CD4-positive, alpha-beta memory T cell (primary cell): ENCODE measurements at places on chromosomes 16 and 17. TPM values are rescaled to one million over a fixed set of nuclear protein-coding genes. Genes with fewer than 3 reads are reported as not detected.

SULT1A2 gene
- 0.25 TPM for total RNA-seq

DNA sequence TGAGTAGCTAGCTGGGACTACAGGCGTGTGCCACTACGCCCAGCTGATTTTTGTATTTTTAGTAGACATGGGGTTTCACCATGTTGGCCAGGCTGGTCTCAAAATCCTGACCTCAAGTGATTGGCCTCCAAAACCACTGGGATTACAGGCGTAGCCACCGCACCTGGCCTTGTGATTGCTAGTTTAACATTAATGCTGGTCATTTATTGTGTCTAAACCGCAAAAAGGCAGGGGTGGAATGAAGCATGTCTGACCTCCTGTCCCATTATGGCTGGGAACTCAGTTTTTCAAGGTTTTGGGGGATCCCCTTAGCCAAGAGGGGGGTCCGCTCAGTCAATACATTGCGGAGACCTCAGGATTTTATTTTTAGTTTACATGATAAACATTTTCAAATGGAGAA lies 10.7 kb upstream of the CNGB1 start:
- no peaks in the 10 kb centered on the region for H3K36me3 ChIP-seq
- peaks cover 15% of the 10 kb centered on the region for H3K4me1 ChIP-seq
- no peak for DNase-seq
- H3K4me3 ChIP-seq = no peak overlapping the region
- H3K27me3 ChIP-seq = no peaks in the 10 kb centered on the region

DNA sequence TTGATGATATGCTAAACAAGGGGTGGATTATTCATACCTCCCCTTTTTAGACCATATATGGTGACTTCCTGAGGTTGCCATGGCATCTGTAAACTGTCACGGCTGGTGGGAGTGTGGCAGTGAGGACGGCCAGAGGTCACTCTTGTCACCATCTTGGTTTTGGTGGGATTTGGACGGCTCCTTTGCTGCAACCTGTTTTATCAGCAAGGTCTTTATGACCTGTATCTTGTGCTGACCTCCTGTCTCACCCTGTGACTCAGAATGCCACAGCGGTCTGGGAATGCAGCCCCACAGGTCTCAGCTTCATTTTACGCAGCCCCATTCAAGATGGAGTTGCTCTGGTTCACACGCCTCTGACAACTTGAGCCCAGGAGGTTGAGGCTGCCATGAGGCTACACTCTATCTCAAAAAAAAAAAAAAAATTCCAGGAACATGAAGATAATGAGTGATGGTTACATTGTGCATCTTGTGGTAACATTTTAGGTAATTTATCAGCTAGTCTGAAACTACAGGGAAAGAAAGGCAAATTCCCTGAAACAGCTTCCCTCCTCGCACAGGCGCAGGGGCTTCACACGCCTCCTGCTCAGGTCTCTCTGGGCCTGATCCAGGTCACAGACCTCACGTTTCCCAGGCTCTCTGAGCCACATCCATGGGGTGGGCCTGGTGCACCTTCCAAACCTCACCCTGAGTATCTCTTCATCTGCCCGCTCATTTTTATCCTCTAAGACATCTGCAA lies 15.3 kb upstream of the UBE2I start:
- no peaks in the 10 kb centered on the region for H3K36me3 ChIP-seq
- H3K27me3 ChIP-seq = peaks cover 14% of the 10 kb centered on the region
- H3K4me1 ChIP-seq = no peaks in the 10 kb centered on the region
- no peak for DNase-seq

DNA sequence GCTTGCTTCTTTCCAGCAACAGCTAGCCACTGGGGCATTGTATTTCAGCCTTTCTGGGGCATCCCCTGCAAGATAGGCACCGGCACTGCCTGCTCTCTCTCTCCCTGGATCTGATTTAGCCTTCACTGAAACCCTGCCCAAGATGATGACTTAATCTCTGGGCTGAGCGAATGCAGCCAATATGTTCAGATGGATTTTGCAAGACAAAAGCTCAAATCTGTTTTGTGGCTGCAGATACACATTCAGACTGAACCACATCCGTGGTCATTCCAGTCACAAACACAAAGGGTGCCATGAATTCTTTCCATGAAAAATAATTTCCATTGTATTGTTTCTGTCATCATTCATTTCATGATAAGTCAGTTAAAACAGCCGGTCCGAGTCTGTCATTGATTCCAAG lies 24.2 kb downstream of the SOST start:
- no peaks in the 10 kb centered on the region for H3K36me3 ChIP-seq
- no peak for DNase-seq
- H3K27me3 ChIP-seq = no peaks in the 10 kb centered on the region
- H3K4me1 ChIP-seq = no peaks in the 10 kb centered on the region
- no peak overlapping the region for H3K4me3 ChIP-seq

SLFN13 gene
- total RNA-seq = 27.3 TPM

STH gene
- total RNA-seq = not detected

DNA sequence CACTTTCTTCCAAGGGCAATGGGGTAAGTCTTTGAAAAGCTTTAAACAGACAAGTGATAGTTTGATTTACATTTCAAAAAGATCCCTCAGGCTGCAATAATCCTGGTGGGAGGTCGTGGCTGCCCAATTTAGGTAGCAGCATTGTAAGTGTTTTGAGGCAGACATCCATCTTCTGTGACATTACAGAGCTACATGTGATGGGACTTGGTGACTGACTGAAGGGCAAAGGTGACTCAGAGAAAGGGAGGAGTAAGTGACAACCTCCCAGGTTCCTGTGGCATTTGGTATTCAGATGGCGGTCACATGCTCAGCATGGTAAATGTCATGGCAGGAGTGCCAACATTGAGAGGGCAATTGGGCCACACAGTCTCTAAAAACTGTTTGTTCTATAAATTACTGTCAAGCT lies 26.5 kb downstream of the STAT3 start:
- H3K4me3 ChIP-seq = no peak overlapping the region
- H3K27me3 ChIP-seq = no peaks in the 10 kb centered on the region
- H3K36me3 ChIP-seq = no peaks in the 10 kb centered on the region
- H3K27ac ChIP-seq = peak overlapping the region; percentile 15
- DNase-seq = no peak

- DNase-seq = no peak
- no peaks in the 10 kb centered on the region for H3K27me3 ChIP-seq
- peak overlapping the region; percentile 68 for H3K27ac ChIP-seq
- no peak overlapping the region for H3K4me3 ChIP-seq
- H3K36me3 ChIP-seq = no peaks in the 10 kb centered on the region
- H3K4me1 ChIP-seq = peaks cover 54% of the 10 kb centered on the region
Observed at GRCh38 chr16:30372038-30372712, 1.9 kb upstream of the TBC1D10B start.

GRCh38 chr17:40470932-40471828 lies 27.9 kb downstream of the IGFBP4 start:
- no peaks in the 10 kb centered on the region for H3K27me3 ChIP-seq
- no peak overlapping the region for H3K27ac ChIP-seq
- no peak overlapping the region for H3K4me3 ChIP-seq
- no peak for DNase-seq

DNA sequence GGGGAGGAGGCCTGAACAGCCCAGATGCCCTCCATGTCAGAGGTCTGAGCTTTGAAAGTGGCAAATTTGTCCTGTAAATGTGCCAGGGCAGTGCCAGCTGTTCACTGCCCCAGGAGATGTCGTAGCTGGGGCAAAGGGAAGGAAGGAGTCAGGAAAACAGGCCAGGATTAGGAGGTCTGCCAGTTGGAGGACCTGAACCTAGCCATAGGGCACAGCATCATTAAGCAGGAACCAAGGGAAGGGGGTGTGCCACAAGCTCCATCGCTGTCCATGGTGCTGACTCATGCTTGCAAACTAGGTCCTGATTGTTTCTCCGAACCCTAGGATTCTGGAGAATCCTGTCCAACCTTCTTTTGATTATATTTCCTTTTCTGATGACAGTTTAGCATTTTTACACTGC lies 124.2 kb downstream of the TMEM132E start:
- no peak overlapping the region for H3K4me3 ChIP-seq
- no peak overlapping the region for H3K27ac ChIP-seq
- peak; percentile 5 for DNase-seq
- H3K4me1 ChIP-seq = no peaks in the 10 kb centered on the region
- H3K36me3 ChIP-seq = no peaks in the 10 kb centered on the region
- H3K27me3 ChIP-seq = no peaks in the 10 kb centered on the region

- no peaks in the 10 kb centered on the region for H3K27me3 ChIP-seq
- H3K4me1 ChIP-seq = peaks cover 24% of the 10 kb centered on the region
Observed at GRCh38 chr17:28115046-28115445, 72.6 kb downstream of the NLK start.

NOL3 gene
- 12.5 TPM for total RNA-seq

- H3K27me3 ChIP-seq = peaks cover 27% of the 10 kb centered on the region
- peak within 1 kb of the TSS; percentile 17 for H3K4me3 ChIP-seq
- peaks cover 59% of the 10 kb centered on the region for H3K4me1 ChIP-seq
- no peak within 1 kb of the TSS for H3K27ac ChIP-seq
Observed at GRCh38 chr16:2963723-2964474, at the start of gene KREMEN2. KREMEN2 (plus strand) TSS chr16:2964275; CDS start chr16:2964521, 246 bp downstream.

- no peak overlapping the region for H3K27ac ChIP-seq
- H3K36me3 ChIP-seq = no peaks in the 10 kb centered on the region
Observed at GRCh38 chr16:67104061-67104460, 5.7 kb upstream of the PHAF1 start.

PLA2G10 gene
- not detected for total RNA-seq

EVI2B gene
- total RNA-seq = 176 TPM

GRCh38 chr17:34166352-34166751 lies 88.7 kb upstream of the CCL2 start:
- no peaks in the 10 kb centered on the region for H3K36me3 ChIP-seq
- H3K27me3 ChIP-seq = no peaks in the 10 kb centered on the region

DNA sequence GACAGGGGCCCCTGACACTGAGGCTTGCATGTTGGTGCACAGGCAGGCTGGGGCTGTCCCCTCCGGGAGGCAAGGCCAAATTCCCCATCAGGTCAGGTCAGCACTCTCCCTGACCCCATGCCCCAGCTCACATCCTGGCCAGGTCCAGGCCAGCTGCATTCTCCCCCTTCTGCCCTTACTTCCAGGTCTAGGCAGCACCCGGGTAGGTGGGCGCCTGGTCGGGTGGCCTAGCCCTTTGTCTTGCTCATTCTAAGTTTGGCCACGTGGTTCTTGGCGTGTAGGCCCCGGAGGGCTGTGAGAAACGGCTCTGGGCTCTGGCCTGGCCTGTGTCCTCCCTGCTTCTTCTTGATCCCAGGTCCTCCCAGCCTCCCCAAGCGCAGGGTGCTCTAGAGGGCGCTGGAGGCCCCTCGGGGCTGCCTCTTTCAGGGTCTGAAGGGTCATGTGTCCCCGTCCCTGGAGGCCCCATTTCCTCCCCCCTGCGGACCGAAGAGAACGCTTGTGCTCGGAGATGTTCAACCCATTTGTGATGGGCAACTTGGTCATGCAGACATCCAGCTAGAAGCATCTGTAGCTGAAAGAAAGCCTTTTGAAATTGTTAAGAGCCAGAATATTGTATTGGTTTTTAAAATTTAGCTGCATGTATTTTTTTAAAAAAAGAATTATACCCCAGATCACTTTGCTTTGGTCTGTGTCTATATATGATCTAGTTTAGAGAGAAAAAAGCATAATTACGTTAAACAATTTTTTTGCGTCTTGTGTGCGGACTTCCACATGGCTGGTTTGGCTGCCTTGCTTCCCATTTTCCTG lies 6.7 kb downstream of the BAHCC1 start:
- H3K4me3 ChIP-seq = no peak overlapping the region
- peaks cover 47% of the 10 kb centered on the region for H3K27me3 ChIP-seq
- no peak for DNase-seq
- H3K27ac ChIP-seq = no peak overlapping the region
- no peaks in the 10 kb centered on the region for H3K36me3 ChIP-seq
- H3K4me1 ChIP-seq = peaks cover 28% of the 10 kb centered on the region

FOXJ1 gene
- total RNA-seq = 0.20 TPM

- H3K4me3 ChIP-seq = no peak overlapping the region
- DNase-seq = no peak
- H3K27me3 ChIP-seq = no peaks in the 10 kb centered on the region
- H3K36me3 ChIP-seq = no peaks in the 10 kb centered on the region
Observed at GRCh38 chr17:41647038-41647813, 22.9 kb upstream of the KRT17 start.

DNA sequence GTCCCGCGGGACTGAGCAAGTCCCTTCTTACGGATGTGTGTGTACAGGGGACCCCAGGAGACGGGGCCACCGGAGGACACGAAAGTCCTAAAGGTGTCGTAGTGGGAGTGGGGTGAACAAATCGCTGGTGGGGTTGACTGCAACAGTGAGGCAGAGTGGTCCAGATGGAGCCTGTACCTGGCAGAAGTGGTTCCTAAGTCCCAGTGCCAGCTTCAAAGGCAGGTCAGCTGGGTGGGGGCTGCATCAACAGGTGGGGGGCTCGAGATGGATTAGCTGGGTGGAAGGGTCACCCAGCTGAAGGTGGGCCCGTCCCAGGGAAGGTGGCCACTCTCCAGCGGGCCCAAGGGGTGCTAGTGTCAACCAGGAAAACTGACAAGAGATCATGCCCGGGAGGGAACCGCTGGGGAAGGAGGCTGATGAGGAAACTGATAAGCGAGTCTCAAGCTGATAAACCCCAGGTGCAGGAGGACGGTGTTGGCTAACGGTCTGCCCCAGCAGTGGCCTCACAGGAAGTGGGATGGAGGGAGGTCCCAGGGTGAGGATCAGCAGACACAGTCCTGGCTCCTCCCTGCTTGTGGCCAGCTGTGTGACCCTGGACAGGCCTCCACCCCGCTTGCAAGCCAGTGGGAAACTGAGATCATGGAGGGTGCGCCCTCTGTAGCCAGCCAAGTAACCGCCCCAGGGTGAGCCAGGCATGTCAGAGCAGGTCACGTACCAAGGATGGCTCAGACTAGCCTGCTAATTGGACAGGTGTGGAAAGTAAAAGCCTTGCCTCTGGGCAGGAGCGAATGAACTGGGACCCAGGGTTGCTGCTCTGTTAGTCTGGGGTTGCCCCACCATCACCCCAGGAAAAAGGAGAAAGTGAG lies 1.0 kb downstream of the ORAI3 start:
- peak overlapping the region; percentile 55 for H3K4me3 ChIP-seq
- H3K27me3 ChIP-seq = no peaks in the 10 kb centered on the region
- no peak for DNase-seq
- H3K27ac ChIP-seq = peak overlapping the region; percentile 71
- no peaks in the 10 kb centered on the region for H3K36me3 ChIP-seq
- peaks cover 22% of the 10 kb centered on the region for H3K4me1 ChIP-seq

DNA sequence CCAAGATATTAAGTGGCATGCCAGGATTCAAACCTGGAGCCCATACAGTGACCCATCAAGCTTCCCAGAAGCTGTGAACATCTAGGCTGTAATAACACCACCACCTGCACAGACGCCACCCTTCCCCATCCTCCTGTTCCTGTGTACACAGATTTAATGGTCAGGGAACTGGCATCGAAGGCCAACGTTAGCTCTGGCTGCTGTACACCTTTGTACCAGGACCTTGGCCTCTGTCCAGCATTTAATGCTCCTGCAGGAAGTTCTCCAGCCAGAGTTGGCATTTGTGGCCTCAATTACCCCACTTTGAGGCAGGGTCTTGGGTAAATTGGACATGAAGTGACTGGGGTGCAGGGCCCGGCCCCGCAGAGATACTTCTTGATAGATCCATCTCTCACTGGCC lies 49.3 kb downstream of the SCNN1B start:
- DNase-seq = no peak
- no peaks in the 10 kb centered on the region for H3K27me3 ChIP-seq
- no peak overlapping the region for H3K27ac ChIP-seq
- no peak overlapping the region for H3K4me3 ChIP-seq
- H3K4me1 ChIP-seq = no peaks in the 10 kb centered on the region
- no peaks in the 10 kb centered on the region for H3K36me3 ChIP-seq

MAP3K3 gene
- total RNA-seq = 98.8 TPM

NPIPB6 gene
- 4.7 TPM for total RNA-seq

PKMYT1 gene
- 0.79 TPM for total RNA-seq

GRCh38 chr17:19546289-19547065 lies 12.8 kb downstream of the SLC47A1 start:
- no peaks in the 10 kb centered on the region for H3K27me3 ChIP-seq
- no peak overlapping the region for H3K4me3 ChIP-seq
- H3K27ac ChIP-seq = no peak overlapping the region
- no peaks in the 10 kb centered on the region for H3K36me3 ChIP-seq
- no peak for DNase-seq

KRT31 gene
- total RNA-seq = not detected
